Naive thymus-derived CD8-positive, alpha-beta T cell (primary cell): ENCODE measurements at places on chromosomes 6 and 20. TPM values are rescaled to one million over a fixed set of nuclear protein-coding genes. Genes with fewer than 3 reads are reported as not detected.

FOXQ1 gene
- not detected for total RNA-seq

DNA sequence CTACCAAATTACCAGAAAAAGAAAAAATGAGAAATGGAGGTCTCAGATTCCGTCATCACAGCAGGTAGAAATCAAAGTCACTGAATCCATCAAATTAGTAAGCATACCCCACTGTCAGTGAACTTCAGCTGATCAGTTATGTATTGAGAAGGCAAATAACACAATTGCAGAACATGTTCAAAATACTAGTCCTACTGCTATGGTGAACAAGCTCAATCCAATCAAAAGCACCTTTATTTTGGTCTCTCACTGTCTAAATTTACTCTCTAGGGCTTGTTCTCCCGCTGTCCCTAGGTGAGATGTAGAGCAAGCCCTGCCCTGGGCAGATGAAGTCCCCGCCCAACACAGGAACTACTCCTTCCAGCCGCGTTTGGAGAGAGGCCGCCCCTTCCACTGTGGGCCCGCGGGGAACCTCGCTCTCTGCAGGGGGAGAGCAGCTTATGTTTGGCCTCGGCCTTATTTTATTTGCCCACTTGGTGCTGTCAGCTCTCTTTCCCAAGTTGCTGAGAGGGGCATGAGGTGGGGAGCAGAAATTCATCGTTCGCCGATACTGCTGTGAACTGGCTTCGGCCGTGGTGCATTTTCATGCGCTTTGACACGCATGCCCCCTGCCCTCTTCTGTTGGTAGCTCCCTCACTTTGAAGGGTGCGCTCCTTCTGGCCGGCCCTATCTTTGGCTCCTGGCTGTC, 14.3 kb upstream of the MAP1LC3A start:
- DNase-seq = peak; percentile 36

C6orf52 gene
- 1.8 TPM for total RNA-seq

DNA sequence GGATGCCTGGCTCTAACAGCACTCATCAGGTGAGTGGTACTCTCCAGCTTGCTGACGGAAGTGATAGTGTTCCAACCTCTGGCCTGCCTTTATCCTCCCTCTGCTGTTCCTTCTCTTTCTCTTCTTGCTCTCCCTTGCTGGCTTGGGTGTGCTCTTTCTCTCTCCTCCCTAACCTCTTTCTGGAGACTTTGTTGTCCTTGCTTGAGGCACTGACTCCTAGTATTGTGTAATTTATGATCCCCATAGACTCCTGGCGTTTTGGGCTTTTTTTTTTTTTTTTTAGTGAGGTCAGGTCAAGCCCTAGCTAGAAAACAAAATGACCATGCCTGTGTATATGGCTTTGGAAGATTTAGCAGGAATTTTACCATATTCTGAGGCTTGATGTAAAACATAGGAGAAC, 84.7 kb upstream of the MRAP2 start:
- DNase-seq = no peak

BHLHE23 gene
- not detected for total RNA-seq

DNA sequence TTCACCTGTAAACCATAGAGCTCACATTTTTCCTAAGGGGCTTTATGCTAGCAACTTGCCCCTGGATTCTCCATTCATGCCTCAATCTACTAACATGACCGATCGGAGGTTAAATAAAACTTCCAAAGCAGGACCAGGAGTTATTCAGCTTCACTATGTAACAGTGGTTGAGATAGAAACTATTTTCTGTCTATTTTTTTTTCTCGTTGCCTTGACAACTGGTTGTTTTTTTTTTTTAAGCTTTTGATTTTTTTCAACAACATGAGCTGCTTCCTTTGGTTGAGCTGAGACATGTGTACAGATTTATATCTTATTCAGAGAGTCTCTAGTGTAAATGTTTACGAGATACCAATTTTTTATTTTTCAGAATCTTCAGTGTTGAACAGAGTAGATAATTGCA, 85.7 kb downstream of the SHLD1 start:
- DNase-seq = no peak

- no peak for DNase-seq
These were observed 219.4 kb downstream of the SOD2 start for GRCh38 chr6:159473475-159474263.

DNA sequence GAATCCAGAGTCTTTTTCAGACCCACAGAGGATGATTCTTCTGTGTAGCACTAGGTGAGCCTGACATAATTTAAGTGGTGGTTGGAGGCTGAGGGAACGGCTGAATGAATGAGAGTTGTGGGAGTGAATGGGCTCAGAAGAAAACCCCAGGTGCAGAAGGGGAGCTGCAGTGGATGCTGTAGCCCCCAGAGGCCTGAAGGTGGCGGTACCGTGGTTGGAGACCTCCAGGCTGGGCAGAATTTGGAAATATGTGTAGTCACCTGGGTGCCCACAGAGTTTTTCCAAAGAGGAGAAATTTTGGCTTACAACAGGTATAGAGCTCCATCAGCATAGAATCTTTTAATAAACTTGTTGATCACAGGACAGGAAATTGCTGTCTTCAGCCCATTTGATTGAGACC, 6.5 kb upstream of the RAET1G start:
- DNase-seq = no peak

DNA sequence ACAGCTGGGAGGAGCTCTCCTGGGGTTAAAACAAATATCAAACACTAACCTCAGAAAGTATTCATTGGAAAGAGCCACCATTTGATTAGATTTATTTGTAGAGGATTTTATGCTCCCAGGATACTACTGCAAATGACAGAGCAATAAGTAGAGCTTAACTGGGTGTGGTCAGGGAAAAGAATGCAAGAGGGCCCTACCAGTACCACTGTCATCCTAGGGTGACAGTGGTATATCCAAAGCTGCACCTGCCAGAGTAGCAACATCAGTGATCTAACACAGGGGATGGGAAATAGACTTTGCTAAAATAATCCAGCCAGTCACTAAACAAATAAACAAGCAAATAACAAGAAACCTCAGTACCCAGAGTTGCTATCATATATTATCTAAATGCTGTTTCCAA, 29.7 kb downstream of the ERGIC3 start:
- no peak for DNase-seq

LINC00237 gene
- not detected for total RNA-seq

GRCh38 chr20:25039697-25040437, 18.1 kb downstream of the ACSS1 start:
- DNase-seq = no peak

CDC40 gene
- total RNA-seq = 38.5 TPM
